ENCODE measurements at places on chromosomes 7 and 10.

DNA sequence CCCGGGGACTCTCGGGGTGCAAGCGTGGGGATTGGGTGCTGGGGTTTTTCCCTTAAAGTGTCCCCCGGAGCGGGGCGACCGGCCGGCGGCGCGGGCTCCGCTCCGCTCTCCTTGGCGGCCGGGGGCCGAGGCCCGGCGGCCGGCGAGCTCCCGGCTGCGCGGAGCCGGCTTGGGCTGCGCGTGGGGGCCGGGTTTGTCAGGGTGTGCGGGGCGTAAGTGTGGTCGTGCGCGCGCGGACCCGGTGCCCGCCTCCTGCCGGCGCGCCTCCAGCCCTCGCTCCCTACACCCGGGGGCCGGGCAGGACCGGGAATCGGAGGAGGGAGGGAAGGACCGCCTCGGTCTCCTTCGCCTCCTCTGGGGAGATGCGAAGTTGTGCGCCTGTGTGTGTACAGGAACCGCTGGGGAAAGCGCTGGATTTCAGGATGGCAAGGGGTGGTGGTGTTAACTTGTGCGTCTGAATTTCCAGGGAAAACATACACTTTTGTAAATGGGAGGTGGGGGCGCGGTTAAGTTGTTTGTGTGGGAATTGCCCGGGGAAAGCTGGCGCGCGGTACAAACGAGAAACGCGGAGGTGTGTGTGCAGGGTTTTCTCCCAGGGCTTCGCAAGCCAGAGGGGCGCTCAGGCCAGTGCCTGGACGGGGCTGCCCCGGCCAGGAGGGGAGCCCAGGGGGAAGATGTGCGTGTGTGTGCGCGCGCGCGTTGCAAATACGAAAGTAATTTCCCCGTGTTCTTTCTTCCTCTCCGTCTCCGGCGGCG, 737 bp downstream of the ZMIZ1 start:
- DNase-seq = no peak

GRCh38 chr10:131944976-131945695, 36.6 kb downstream of the BNIP3 start:
- no peak for DNase-seq

DNA sequence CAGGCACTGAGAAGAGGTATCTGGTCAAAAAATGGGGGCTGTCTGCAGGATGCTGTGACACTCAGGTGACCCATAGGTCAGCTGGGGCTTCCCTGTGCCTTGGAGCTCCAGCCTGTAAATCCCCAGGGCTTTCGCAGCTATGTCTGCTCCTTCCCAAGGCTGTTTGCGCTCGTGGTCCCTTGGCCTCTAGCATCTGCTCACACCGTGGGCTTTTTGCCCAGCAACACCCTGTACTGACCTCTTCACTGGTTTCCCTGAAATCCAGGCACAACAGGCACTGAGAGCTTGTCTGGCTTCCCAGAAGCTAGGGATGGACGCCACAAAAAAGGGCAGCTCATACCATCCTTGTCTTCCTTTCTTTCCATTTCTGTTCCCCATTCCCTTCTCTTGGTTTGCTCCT, 280.3 kb upstream of the HABP2 start:
- DNase-seq = no peak

GRCh38 chr7:155222573-155222972, 75.1 kb upstream of the INSIG1 start:
- no peak for DNase-seq

DNA sequence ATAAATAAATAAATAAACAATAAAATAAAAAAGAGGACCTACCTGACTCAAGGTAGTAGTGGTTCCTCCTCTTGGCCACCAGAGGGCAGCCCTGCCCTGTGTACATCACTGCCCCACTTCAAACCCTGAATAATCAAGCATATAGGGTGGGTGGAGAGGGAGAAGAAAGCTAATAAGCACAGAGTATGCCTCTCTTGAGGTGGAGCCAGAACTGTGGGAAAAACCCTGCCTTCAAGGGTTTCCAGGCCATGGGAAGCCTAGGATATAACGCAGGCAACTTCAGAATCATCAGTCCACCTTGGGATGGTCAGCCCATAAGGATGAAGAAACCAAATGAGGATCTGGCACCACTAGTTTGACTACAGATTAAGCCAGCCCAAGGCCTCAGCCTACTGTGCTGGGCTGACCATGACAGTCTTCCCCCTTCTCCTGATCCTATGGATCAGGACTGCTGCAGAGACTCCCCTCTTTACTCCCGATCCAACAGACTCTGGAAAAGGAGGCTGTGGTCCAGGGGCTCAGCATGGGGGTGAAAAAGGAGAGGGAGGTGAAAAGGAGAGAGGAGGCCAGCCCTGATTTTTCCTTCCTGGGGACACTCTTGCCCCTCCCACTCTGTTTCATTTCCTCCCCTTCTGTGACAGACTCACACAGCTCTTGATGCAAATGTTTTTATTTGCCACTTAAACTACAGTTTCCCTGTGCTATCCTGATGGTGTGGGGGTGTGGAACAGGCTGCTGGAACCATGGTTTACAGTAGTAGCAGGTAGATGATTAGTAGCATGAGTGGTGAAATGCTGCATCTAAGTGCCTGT, 10.1 kb downstream of the AVPI1 start:
- no peak for DNase-seq

DNA sequence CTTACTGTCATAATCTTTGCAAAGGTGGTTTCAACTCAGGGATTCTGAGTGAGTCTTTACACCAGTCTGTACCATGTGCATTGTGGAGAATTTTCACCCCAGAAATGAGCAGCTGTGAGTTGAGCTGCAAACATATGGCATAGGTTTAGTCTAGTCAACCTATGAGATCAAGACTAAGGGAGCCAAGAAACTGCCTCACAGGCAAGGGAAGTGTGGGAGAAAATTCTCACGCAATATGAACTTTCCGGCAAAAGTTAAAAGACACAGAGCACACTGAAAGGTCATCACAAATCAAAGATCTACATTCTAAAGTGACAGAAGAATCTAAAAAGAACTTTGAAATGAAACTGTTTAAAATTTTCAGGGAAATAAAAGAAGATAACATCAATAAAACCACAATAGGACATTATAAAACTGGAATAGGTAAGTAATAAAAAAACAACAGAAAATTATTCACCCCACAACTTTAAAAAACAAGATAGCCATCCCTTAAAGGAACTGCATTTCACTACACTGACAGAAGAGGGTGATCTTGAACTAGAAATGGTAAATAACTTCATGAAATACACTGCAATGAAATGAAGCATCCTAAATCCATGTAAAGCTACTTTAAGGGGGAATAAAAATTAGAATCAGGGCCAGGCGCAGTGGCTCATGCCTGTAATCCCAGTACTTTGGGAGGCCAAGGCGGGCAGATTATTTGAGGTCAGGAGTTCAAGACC, 63.5 kb downstream of the LGI1 start:
- no peak for DNase-seq

DNA sequence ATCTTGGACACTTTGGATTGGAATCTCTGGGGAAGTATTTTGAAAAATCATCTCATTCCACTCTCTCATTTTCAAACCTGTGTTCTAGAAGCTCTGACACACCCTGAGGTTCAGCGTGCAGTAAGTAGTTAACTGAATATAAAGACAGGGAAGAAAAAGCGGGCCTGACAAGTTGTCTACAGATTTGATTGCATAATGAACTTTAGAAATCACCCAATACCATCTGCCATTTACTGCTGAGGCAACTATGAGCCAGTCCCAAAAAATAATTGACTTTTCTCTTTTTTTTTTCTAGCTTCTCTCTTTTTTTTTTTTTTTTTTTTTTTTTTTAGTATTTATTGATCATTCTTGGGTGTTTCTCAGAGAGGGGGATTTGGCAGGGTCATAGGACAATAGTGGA, 29.5 kb downstream of the CDC123 start:
- DNase-seq = no peak

- DNase-seq = no peak
These were observed 8.0 kb downstream of the SLC18A2 start for GRCh38 chr10:117248750-117249465.

GRCh38 chr7:95577137-95577536, 19.2 kb downstream of the PDK4 start:
- DNase-seq = no peak

GRCh38 chr10:78335691-78336401, 302.2 kb downstream of the RPS24 start:
- DNase-seq = no peak

DNA sequence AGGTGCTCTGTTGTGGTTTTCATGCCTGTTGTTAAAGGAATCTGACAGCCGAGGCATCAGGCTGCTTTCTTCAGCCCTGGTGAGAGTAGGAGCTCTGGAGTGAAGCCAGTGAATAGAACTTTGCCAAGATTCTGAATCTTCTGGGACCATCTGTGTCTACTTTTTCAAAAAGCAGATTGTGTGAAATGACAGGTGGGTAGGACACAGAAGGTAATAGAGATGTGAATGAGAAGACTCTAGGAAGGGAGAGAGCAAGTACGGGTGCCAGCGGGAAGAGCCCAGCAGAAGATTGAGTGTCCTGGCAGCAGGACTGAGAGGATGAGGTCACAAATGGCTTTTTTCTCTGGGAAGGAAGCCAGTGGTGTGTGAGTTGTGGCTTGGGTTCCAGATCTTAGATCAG, 429.2 kb downstream of the SDK1 start:
- DNase-seq = no peak

DNA sequence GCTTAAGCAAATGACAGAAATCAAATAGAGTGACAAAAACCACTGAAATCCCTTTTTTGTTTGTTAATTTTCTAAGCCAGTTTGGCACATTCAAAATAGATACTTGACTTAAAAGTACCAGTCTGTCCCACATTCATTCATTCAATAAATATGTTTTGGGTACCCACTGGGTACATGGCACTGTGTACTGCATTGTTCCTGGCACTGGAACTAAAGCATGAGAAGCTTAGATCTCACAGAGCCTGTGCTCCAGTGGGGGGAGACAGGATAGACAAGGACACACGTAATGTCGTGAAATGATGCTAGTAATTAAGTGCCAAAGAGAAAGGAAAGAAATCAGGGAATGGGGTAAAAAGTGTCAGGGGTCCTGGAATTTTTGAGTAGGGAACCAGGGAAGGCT, 13.0 kb downstream of the MTURN start:
- DNase-seq = no peak

- DNase-seq = no peak
These were observed 267.5 kb upstream of the PRKCQ start for GRCh38 chr10:6847561-6847960.

DNA sequence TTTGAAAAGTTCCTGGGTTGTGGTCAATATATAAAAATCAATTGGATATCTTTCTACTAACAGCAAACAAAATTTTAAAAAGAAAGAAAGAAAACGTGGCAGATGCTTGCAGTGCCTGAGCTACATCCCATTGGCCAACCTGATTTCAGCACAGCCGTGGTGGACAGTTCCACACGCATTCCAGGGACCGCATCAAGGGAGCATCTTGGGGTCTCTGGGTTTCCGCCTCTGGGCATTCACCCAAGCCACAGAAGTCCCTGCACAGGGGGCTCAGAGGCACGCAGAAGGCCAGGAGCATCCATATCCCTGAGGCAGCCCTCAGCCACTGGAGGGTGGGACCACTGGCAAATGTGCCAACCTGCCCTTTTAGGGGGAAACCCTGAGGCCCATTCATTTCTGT, 254.5 kb upstream of the RNF32 start:
- no peak for DNase-seq

DNA sequence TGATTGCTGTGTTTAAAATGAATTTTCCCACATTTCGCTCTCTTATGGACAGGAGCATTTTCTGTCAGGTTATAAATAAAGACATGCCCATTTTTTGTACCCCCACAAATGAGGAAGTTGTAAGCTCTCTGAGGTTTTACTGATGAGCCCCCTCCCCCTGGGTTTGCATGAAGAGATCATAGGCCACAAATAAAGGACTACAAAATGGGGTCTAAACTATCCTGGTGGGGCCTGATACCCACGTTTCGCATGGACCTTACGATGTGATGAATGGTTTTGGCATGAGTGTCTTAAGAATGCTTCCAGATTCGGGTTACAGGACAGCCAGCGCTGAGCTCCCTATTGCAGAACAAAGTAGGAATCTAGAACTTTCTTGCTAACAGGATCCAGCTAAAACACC, 5.8 kb downstream of the IKZF1 start:
- no peak for DNase-seq

GRCh38 chr7:44259547-44260457, 59.0 kb downstream of the YKT6 start:
- DNase-seq = no peak

GRCh38 chr10:62618054-62618453, 186.5 kb upstream of the ADO start:
- DNase-seq = no peak

- DNase-seq = no peak
These were observed 62.5 kb upstream of the CAPZA2 start for GRCh38 chr7:116799916-116800315.

- DNase-seq = no peak
These were observed 11.3 kb downstream of the CHCHD3 start for GRCh38 chr7:133070562-133070961.

GRCh38 chr10:114753126-114753525, 68.5 kb upstream of the FHIP2A start:
- DNase-seq = no peak

GRCh38 chr10:43971981-43972380, 323.3 kb upstream of the ZNF32 start:
- no peak for DNase-seq

DNA sequence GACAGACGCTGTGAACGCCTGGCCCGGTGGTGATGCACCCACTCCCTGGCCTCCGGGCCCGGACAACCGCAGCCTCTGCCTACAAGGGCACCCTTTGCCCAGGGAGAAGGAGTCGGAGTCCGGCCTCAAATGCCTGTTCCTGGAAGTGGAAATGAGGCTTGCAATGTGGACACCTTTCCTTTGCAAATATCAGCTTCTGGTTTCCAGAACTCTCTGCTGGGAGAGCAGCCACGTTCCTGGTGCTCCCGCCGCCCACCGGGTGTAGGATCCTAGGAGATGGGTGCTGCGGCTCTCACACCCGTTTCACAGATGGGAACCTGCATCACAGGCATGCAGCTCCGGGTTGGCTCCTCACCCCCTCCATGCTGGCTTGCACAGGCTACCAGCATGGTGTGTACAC, 2.9 kb downstream of the FOXL3 start:
- no peak for DNase-seq

- no peak for DNase-seq
These were observed 79.8 kb upstream of the NME8 start for GRCh38 chr7:37768611-37769010.

DNA sequence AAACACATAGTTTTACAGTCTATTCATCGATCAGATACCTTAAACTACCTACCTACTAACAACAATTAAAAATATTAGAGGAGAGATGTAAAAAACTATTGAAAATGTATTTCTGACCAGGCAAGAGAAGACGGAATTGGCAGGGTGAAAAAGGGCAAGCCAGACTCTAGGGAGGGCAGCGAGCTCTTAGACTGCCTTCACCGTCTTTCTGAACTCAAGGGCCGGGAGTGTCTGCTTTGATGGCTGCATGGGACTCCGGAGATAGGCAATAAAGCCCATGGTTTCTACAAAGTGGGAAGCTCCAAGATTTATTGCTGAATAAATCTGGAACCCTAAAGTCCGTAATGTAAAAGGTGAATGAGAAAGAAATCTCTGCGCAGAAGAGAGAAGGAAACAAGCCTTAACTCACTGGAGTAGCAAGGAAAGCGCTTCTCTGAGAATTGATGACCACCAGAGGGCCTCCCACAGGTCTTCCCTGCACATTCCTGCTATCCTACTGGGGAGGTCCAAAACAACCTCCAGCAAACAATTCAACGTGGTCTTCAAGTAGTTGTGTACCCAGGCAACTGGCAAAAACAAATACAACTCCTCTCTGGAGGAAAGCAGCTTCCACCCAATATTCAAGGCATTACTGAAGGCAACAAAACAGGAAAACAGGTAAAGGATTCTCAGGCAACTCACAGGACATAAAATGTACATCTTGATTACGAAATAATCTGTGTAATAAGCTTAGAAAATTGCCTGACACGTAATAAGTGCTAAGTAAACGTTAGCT, 181.3 kb downstream of the SDK1 start:
- DNase-seq = no peak

All from stimulated activated CD4-positive, alpha-beta T cell treated with anti-CD3 and anti-CD28 coated beads, Interleukin-12 subunit alpha, Interleukin-12 subunit beta, amount 100 ng/mL, for 48 hours (primary cell).